ENCODE measurements at places on chromosomes 11 and 22.

DNA sequence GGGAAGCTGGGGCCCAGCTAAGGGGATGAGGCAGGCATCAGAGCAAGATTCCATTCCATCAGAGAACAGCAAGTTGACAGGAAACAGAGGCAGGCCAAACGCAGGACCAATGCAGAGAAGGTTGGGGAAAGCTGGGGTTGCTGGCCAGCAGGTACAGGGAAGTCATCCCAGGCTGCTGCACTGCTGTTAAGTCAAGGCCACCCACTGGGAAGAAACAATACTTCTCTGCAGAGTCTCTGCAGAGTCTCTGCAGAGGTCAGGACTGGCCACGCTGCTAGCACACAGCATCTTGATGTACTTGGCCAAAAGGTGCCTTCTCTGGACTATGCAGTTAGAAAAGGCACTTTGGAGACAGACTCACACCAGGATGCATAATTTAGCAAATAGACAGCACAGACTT is 68.5 kb upstream of the CSNK2A3 start:
- DNase-seq, result no peak

GRCh38 chr11:46072172-46072964 is 48.9 kb downstream of the PHF21A start:
- DNase-seq, result no peak

DNA sequence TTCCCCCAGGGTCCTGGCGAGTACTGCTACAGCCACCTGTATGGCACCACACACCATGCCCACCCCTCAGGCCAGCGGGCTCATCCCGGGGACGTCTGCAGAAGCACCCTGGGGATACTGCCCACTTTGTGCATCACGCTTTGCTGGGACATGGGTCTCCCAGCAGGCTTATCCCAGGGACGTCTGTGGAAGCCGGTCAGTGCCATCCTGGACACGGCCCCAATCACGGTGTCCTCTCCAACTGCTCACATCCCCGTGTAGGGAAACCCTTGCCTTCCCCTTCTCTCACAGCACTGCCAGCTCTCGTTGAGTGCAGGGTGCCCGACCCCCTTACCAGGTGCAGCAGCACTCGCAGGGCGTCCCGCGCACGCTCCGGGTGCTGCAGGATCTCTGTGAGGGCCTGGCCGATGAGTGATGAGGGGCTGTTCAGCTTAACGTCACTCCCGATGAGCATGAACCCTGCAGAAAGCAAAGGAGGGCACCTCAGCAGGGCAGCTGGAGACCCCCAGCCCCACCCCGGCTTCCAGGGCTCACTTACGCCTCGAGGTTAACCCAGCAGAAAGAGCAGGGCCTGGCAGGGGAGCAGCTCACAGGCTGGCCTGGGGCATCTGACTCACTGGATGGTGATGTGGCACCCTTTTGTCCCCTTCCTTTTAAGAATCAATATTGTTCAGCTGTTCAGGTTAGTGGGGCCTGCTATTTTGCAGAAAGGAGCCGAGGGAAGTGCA is 76.9 kb upstream of the PITPNB start:
- no peak for DNase-seq

DNA sequence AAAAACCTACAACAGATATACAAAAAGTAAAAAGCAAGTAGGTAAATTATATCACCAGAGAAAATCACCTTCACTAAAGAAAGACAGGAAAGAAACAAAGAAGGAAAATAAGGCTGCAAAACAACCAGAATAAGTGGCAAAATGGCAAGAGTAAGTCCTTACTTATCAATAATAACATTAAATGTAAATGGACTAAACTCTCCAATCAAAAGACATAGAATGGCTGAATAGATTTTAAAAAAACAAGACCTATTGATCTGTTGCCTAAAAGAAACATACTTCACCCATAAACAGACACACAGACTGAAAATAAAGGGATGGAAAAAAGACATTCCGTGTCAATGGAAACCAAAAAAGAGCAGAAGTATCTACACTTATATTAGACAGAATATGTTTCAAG is 695.7 kb upstream of the FAT3 start:
- no peak for DNase-seq

GRCh38 chr11:92057849-92058442 is 166.7 kb upstream of the FAT3 start:
- DNase-seq, result no peak

DNA sequence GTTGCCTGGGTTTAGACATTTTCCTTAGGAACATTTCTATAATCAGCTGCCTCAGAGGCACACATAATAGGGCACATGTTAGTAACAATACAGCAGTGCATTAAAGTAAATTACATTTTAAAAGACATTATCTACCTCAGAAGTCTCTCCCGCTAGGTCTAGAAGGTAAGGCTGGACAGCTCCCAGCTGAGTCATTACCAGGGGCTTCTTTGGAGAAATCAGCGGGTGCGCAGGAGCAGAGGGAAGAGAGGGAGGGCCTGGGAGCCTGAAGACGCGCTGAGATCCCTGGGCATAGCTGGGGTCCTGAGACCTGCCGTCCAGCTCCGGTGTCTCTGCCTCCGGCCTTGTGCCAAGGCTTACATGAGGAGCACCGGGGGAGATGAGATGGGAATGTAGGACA is 67.7 kb downstream of the TMPRSS5 start:
- DNase-seq, result no peak

DNA sequence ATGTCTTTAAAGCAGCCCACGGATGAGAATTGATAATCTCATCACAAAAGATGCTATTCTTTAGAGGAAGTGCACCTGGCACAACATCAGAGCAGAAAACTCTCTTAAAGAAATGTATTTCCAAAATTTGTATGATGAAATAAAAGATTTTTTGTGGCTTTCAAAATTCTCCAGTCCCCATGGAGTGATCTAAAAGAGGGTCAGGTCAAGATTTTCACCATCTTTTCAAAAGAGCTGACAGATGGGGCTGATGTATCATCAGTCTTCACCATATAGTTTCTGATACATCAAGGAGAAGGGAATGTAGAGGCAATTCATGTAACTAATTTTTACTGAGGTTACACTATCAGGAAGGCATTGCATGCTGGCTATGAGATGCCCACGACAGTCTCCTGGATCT is 11.7 kb downstream of the ME3 start:
- no peak for DNase-seq

DNA sequence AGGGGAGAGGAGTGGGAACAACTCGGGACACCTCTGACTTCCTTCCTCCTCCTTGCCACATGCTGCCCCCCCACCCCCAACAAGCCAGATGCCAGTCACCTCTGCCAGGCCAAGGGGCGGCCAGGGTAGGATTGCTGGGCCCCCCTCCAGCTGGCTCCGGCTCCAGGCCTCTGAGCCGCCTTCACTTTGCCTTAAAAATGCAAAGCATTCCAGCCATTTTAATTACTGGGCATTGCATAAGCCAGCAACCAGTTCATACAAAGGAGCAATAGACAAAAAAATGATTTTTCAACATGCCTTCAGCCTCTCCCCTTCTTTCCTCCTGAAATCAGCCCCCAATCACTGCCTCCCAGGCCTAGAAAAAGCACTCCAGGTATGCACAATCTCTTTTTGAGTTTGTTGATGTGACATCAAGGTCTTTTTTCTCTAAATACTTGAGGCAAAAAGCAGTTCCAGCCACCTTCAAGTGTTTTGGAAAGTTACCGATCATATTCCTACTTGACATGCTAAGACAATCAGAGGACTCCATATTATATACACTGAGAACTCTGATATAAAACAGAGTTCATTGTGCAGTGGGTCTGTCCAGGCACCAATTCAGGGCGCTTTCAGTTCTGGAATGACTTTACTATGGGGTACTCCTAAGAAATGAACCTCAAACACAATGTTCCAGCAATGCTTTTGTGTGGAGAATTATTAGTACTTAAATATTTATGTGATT is 12.4 kb upstream of the TIMP3 start:
- no peak for DNase-seq

DNA sequence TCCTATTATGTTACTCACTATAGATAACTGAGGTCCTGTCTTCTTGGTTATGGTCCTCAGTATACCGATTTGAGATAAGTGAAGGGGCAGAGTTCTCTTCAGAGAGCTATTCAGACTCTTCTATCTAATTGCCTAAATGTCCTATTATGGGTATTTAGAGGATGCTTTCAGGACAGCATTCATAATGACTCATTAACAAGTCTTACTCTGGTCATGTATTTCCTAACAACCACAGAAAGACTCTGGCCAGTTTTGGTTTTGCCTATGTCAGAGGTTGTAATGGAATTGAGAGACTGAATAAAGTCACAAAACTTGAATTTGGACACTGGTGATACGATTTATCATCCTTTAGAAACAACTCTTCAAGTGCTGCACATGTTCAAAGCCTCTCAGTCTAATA is 1233.0 kb downstream of the JRKL start:
- no peak for DNase-seq

- no peak for DNase-seq
Observed at GRCh38 chr11:19788435-19788834, 75.8 kb downstream of the NAV2 start.

DNA sequence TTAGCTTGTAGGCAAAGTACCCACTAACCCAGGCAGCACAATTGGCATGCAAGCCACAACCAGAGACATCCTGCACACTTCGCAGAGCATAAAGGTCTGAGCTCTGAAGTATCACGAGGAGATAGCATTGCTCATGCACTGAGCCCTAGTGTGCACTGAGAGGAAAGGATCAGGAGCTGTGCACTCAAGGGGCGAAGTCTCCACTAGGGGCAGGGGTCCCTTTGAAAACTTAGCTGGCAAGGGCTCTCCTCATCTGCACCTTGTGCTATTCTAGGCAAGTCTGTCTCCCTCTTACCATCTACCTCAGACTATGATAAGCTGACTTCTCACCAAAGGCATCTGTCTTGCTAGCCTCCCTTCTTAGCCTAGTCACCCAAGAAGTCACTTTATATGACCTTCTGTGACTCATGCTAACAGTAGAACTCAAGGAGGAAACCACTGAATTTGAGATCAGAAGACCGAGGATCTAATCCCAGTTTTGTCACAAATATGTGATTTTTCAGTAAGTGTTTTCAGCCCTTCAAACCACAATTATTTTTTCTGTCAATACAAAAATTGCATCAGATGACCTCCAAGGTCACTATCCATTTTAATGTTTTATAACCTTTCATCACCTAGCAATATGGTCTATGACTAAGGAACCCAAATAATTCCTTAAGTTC is 1078.0 kb downstream of the NTM start:
- DNase-seq, result no peak
